ENCODE measurements at places on chromosomes 1 and 21.

- H3K4me1 ChIP-seq: peaks cover 25% of the 10 kb centered on the region
- peaks cover 82% of the 10 kb centered on the region for H3K27me3 ChIP-seq
- DNase-seq: no peak
- H3K36me3 ChIP-seq: no peaks in the 10 kb centered on the region
- H3K27ac ChIP-seq: no peak overlapping the region
Observed at GRCh38 chr1:99784143-99784542, 17.7 kb upstream of the FRRS1 start.

GRCh38 chr1:149885339-149886120, 13.8 kb upstream of the BOLA1 start:
- DNase-seq: peak; percentile 84
- H3K4me3 ChIP-seq: no peak overlapping the region
- peaks cover 24% of the 10 kb centered on the region for H3K4me1 ChIP-seq
- H3K27me3 ChIP-seq: no peaks in the 10 kb centered on the region
- no peak overlapping the region for H3K27ac ChIP-seq
- peaks cover 6% of the 10 kb centered on the region for H3K36me3 ChIP-seq

- H3K4me3 ChIP-seq: no peak overlapping the region
- no peak for DNase-seq
- peaks cover 14% of the 10 kb centered on the region for H3K27me3 ChIP-seq
- H3K36me3 ChIP-seq: no peaks in the 10 kb centered on the region
- no peaks in the 10 kb centered on the region for H3K4me1 ChIP-seq
Observed at GRCh38 chr1:18203645-18204044, 96.0 kb downstream of the IGSF21 start.

- H3K27me3 ChIP-seq: peaks cover 12% of the 10 kb centered on the region
- no peaks in the 10 kb centered on the region for H3K36me3 ChIP-seq
- no peak overlapping the region for H3K27ac ChIP-seq
- H3K4me1 ChIP-seq: peaks cover 15% of the 10 kb centered on the region
- DNase-seq: peak; percentile 80
Observed at GRCh38 chr1:55257958-55258357, 42.8 kb upstream of the USP24 start.

- no peak overlapping the region for H3K4me3 ChIP-seq
- H3K27me3 ChIP-seq: peaks cover 22% of the 10 kb centered on the region
- no peaks in the 10 kb centered on the region for H3K36me3 ChIP-seq
- H3K27ac ChIP-seq: no peak overlapping the region
Observed at GRCh38 chr1:180533266-180533987, 25.3 kb upstream of the OVAAL start.
